T1000 (cell line): ENCODE measurements at places on chromosomes 5 and 9.

- no peak for DNase-seq
These were observed 65.1 kb upstream of the DNAH5 start for GRCh38 chr5:14009575-14009974.

DNA sequence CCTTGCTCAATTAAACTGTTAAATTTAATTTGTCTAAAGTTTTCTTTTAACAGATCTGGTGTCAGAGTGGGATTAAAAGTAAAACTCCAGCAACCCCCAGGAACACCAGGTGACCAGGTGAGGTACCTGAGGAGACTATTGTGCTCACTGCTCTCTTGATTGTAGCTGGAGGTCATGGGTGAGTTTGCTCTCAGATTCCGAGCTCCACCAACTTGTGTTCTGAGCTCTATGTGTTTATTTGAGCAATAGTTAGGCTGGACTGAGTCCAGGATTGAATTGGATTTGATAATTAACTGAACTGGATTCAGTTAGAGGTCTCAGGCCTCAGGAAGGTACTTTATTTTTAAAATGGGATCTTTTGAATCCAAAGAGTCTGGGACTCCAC lies 17.9 kb upstream of the SCGB3A2 start:
- DNase-seq: no peak

DNA sequence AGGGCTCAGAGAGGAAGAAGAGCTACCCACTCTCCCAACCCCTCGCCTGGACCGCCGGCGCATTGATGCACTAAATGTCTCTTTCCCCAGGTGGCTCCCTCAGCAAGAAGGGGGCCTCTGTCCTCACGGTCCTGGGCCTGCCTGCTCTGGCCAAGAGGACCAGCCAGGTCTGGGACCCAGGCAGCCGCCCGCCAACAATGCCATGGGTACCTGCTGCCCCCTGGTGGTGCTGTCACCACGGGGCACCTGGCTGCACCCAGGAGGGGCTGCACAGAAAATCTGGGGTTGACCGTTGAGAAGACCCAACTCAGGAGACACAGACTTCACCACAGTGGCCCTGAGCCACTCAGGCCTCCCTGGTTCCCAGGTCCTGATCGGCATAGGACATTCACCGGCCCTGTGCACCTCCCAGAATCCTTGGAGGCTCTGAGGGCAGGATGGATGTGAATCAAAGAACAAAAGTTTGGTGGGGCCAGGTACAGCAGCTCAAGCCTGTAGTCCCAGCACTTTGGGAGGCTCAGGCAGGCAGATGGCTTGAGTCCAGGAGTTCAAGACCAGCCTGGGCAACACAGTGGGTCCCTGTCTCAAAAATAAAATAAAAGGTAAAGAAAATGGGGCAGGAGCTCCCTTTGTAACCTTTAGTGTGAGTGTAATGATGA lies 2.4 kb upstream of the VAV2 start:
- DNase-seq: peak; percentile 47

DNA sequence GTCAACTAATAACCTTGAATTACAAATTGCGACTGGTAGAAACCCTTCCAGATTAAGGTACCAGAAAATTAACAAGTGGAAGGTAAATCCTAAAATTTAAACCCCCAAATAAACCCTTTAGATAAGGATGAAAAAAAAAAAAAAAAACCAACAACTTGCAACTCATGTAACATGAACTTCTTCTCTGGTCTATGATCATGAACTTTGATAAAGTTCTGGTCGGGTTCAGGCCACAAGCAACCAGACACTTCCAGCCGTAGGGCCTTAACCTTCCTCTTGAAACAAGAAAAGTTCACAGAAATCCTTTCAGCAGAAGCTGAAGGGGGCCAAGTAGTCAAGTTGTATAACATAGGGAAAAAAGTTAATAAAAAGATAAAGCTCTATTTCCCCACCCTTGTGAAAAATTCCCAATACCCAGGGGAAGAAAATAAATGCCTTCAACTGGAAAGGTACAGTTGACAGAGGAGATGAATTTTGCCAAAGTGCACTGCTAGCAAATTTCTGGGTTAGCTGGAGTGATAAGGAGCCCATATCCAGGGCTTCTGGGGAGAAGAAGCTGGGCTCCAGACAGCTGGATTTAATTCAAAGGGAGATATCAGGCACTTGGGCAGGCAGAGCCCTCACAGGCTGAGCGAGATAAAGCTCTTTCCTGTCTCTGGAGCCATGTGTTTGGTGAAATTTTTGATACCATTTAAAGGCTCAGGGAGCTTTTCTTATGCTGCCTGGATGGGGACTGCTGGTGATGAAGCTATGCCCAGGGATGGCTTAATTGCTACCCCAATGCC lies 234.2 kb upstream of the PANK3 start:
- no peak for DNase-seq

GRCh38 chr9:72618811-72619210 lies 97.4 kb downstream of the TMC1 start:
- DNase-seq: no peak

GRCh38 chr5:164627021-164627420 lies 1121.6 kb downstream of the MAT2B start:
- no peak for DNase-seq

GRCh38 chr5:79774171-79774854 lies 84.7 kb downstream of the CMYA5 start:
- DNase-seq: no peak

- no peak for DNase-seq
These were observed 85.4 kb upstream of the RPS23 start for GRCh38 chr5:82363524-82363923.

GRCh38 chr5:132013711-132014110 lies 2.3 kb upstream of the ACSL6 start:
- no peak for DNase-seq

DNA sequence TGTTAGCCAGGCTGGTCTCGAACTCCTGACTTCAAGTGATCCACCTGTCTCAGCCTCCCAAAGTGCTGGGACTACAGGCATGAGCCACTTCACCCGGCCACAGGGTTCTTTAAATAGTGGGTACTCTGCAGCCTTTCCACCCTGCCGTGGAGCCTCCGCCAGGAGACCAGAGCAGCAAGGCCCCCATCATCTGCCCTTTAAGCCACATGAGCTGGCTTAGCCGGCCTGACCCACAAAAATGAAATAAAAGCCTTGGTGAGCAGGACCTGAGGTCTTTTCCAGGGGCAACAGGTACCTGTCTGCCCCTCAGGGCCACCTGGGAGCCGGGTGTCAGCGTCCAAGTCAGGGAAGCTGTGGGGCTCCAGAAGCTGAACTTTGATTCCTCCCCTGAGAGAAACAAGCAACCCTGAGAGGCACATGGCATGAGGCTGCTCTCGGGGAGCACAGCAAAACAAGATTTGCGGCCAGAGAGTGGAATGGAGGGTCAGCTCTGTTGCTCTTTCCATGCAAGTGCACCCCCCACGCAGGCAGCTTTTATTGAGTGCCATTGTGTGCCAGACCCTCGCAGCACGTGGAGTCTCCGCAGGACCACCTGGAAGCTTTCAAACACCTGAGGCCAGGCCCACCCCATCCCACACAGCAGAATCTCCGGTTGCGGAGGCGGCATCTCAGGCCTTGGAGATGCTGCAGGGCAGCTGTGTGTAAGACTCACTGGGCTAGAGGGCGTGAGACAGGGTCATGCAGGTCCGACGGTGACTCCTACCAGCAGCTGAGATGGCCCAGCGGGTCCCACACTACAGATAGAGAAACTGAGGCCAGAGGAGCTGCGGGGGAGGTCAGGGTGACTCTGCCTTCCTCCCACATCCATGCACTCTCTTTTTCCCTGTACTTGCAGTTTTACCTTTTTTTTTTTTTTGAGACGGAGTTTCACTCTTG lies 4.8 kb upstream of the WNK2 start:
- DNase-seq: no peak

DNA sequence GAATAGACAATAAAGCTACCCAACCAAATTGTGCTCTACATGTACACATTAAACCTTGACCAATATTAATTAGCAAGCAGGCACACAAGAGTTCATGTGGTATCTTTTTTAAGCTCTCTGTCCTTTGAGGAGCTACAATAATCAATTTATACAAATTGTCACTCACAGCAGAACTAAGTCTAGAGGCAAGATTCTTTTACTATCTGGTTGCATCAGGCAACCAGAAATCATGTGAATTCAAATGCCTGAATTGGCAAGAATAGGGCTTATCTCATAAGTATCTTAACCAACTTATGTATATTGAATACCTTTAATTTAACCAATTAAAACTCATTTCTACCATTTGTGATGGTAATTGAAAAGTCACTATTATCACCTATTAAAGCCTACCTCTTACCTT lies 145.5 kb upstream of the HAPLN1 start:
- no peak for DNase-seq

DNA sequence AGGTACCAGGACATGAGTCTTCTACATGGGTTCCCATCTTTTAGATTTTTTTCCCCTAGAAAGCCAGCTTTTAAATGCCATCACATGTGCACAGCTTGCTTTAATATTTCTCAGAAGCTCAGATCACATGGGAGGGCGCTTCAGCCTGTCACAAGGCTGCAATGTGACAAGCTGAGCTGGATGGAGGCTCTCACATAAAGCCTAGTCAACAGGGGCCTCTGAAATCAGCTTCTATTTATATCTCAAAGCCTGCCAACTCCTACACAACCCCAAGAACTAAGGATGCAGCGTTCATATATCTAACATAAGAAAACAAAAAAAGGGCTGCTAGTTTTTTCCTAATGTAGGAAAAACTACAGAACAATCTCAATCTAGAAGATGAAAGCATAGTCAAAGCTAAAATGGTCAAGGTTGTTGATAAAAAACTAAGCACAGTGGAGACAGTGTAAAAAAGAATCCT lies 2.3 kb downstream of the ZFAND5 start:
- DNase-seq: no peak

- DNase-seq: peak; percentile 25
These were observed 57.7 kb downstream of the DCP2 start for GRCh38 chr5:113034182-113034773.

GRCh38 chr5:81164936-81165335 lies 68.2 kb upstream of the CKMT2 start:
- DNase-seq: no peak

GRCh38 chr5:55241746-55242145 lies 8.3 kb upstream of the CCNO start:
- DNase-seq: no peak

- no peak for DNase-seq
These were observed 350.5 kb downstream of the SLIT3 start for GRCh38 chr5:168950241-168950951.

DNA sequence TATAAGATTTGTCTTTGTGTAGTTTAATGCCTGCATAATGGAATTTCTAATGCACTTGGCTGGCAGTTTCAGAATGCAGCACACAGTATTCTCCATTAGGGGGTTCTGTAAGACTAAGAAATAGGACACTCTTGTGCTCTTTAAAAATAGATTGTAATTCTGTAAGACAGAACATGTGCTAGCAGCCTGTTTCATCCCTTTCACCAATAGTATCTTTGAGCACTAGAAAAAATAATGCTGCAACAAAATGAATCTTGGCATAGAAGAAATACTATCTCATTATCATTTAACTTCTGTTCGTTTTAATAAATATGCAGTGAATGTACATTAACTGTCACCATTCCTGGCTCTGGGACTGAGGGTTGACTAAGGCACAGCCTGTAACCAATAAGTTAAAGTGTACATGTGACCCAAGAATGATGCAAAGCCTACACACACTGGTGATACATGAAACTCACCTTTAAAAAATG lies 23.8 kb upstream of the ZNF622 start:
- DNase-seq: no peak
